ENCODE measurements at places on chromosomes 7 and 10. TPM values are rescaled to one million over a fixed set of nuclear protein-coding genes. Genes with fewer than 3 reads are reported as not detected.

- DNase-seq, result no peak
Observed at GRCh38 chr10:78224602-78225001, 190.9 kb downstream of the RPS24 start.

DNA sequence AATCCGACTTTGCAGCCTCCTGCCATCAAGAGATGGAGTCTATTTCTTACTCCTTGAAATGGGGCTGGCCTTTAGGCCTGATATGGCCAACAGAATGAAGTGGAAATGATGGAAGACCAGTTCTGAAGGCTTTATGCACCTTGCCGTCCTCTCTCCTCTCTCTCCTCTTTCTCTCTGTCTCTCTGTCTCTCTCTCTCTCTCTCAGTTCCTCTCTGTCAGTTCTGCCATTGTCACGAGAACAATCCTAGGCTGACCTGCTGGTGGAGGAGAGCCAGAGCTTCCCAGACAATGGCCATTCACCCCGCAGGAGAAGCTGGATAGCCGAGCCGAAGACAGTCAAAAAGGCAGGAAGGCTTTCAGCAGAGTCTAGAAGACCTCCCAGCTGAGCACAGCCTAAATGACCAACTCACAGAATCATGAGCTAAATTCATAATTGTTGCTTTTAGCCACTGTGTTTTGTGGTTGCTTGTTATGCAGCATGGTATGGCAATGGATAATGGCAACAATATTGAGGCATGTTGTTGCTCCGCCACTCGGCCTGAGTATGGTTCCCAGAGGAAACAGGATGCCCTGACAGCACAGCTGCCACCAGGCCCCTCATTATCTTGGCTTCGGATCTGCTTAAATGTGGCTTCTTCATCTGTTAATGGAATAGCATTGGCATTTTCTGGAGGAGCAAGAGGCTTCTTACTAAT is 35.5 kb downstream of the FRMPD2 start:
- no peak for DNase-seq

- DNase-seq, result no peak
Observed at GRCh38 chr7:27201580-27202017, 1.7 kb upstream of the HOXA13 start.

- DNase-seq, result no peak
Observed at GRCh38 chr10:111338805-111339204, 262.0 kb downstream of the ADRA2A start.

DNA sequence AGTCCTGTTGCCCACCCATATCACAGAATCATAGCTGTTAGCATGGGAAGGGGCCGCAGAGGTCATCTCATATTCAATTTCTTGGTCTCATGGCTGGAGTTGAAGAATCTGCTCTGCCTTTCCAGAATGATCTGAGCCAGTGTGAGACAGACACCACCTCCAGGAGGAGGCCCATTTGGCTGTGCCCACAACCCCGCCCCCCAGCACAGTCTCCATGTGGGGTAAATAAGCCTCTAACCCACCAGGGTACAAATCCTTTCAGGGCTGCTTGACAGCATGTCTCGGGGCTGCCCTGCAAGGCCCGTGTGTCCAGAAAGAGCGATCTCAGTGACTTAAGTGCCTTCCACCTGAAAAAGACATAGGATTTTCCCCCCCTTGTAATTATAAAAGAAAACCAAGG is 137.5 kb downstream of the DLG5 start:
- no peak for DNase-seq

DNA sequence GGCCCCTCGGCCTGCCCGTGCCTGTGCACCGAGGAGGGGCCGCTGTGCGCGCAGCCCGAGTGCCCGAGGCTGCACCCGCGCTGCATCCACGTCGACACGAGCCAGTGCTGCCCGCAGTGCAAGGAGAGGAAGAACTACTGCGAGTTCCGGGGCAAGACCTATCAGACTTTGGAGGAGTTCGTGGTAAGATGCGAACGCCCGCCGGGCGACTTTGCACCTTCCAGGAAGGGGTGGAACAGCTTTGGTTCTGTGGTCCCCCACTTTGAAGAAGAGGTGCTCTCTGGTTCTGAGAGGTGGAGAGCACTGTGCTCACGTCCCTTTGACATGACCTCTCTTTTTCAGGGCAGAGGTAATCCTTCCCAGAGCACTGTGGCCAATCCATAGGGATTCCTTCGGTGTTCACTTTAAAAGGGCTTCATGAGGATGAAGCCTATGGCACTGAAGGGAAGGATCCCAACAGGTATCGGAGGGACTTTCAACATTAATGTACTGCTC is 2.6 kb downstream of the VWC2 start:
- DNase-seq, result no peak

- no peak for DNase-seq
Observed at GRCh38 chr7:107090457-107090856, 46.0 kb downstream of the PRKAR2B start.

- DNase-seq, result no peak
Observed at GRCh38 chr10:42939685-42940366, 137.0 kb upstream of the RET start.

- DNase-seq, result no peak
Observed at GRCh38 chr10:54234832-54235231, 566.2 kb downstream of the PCDH15 start.

GRCh38 chr7:16564023-16564380 is 37.4 kb downstream of the LRRC72 start:
- DNase-seq, result no peak

DNA sequence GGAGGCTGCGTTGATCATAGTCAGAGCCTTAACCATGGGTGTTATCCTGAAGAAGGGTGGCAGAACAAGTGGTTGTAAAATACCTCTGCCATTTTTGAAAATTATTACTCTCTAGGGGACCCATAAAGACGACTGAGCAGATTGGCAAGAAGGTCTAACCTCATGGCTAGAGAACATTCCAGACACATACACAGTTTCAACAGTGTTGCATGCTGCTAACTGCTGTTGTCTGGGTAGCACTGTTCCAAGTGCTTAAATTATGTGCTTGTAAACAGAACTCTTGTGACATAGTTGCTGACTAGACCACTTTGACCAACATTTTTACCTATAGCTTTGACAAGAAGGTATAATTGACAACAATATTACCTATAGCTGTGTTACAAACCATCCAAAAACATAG is 46.1 kb upstream of the FOXP2 start:
- no peak for DNase-seq

DNA sequence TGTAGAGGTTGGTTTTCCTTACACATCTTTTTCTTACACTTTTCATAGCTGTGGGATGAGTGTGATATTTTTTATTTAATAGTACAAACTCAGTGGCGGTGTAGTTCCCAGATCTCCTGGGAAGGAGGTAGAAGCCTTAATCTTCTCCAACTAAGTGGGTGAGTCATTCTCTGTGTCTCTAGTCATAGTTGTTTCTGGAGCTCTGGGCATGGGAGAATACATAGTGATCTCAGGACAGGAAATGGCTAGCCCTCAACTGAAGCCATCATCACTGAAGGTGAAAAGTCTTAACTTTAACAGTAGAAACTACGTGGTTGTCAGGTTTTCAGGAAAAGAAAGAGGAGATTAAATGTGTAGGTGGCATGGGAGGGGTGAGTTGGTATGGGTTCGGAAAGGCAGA is 319.4 kb upstream of the FZD8 start:
- no peak for DNase-seq

- no peak for DNase-seq
Observed at GRCh38 chr7:115679976-115680375, 350.6 kb downstream of the TFEC start.

DNA sequence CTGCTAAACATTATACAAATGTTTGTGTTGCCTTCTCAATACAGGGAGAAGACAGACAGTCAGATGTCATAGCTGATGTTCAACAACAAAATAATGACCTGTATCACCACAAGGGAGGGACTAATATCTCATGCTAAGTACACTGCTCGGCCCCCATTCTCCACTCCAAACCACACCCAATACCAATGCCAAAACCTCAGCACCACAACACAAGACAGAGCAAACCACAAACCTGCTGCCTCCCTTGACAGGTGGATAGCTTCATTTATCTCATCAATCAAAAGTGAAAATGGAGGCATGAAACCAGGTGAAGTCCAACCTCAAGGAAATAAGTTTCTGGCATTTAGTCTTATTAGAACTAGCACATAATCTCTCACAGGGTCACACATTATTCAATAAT is 109.5 kb downstream of the PARD3 start:
- DNase-seq, result no peak

GRCh38 chr7:7918736-7919448 is 49.7 kb upstream of the GLCCI1 start:
- DNase-seq, result no peak

GRCh38 chr10:3755440-3756359 is 29.3 kb downstream of the KLF6 start:
- no peak for DNase-seq

GRCh38 chr7:26052706-26053105 is 99.3 kb upstream of the NFE2L3 start:
- no peak for DNase-seq

- no peak for DNase-seq
Observed at GRCh38 chr7:13532028-13532753, 457.3 kb downstream of the ETV1 start.

- peak; percentile 15 for DNase-seq
Observed at GRCh38 chr10:131786756-131787605, 113.8 kb upstream of the PPP2R2D start.

DNA sequence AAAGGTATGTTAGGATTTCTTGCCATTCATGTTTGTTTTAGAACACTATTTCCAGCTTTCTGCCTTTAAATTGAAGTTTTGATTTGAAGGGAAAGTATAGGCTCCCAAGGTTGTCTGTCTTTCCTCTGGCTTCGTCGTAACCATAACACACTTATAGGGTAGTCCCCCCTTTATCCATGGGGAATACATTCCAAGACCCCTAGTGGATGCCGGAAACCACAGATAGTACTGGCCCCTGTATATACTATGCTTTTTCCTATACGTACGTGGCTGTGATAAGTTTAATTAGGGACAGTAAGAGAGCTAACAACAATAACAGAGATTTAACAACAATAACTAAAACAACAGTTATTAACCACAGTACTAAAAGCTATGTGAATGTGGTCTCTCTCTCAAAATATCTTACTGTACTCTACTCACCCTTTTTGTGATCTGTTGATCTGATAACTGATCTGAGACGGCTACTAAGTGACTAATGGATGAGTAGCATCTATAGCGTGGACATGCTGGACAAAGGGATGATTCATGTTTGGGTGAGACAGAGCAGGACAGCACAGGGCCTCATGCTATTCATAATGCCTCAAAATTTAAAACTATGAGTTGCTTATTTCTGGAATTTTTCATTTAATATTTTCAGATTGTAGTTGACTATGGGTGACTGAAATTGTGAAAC is 273.1 kb downstream of the AUTS2 start:
- no peak for DNase-seq

GRCh38 chr10:13943735-13944398 is 357.1 kb downstream of the PRPF18 start:
- DNase-seq, result no peak

GRCh38 chr10:79384773-79385391 is 37.6 kb downstream of the PPIF start:
- no peak for DNase-seq

DNA sequence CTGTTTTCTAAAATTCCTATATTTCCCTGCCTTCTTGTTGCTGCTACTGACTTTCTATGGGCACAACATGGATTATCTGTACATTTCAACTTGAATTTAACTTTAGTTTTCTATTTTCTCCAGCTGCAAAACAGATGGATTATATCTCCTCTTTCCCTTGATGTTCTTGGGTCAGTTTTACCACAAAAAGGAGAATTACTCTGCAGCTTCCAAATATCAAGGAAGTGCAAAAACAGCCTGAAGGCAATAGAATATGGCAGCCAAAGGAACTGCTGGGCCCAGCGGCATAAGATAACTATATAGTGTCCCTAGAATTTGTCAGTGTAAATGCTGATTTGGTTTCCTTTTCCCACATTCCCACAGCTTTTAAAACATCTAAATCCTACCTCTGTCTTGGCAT is 29.1 kb downstream of the CPED1 start:
- DNase-seq, result no peak

The GPR85 gene
- 0.16 TPM for total RNA-seq

The PNLIPRP3 gene
- total RNA-seq, result not detected

The HDAC9 gene
- 0.14 TPM for total RNA-seq

The DDIT4 gene
- total RNA-seq, result 422 TPM

The PILRA gene
- 0.68 TPM for total RNA-seq

The TMEM184A gene
- total RNA-seq, result 0.22 TPM

The ACTL6B gene
- not detected for total RNA-seq

The OPN1SW gene
- not detected for total RNA-seq

The FXYD4 gene
- total RNA-seq, result not detected

The ZNF425 gene
- 0.98 TPM for total RNA-seq

The ARMC3 gene
- 0.39 TPM for total RNA-seq

The HOXA4 gene
- total RNA-seq, result not detected

The PGAM2 gene
- total RNA-seq, result 0.43 TPM

The ADCY1 gene
- not detected for total RNA-seq

The DNAH11 gene
- total RNA-seq, result not detected

The TUBAL3 gene
- total RNA-seq, result not detected

The PVRIG gene
- 34.5 TPM for total RNA-seq

The PRKCQ gene
- total RNA-seq, result 44.9 TPM

The CYP3A5 gene
- total RNA-seq, result not detected

The PRF1 gene
- 44.7 TPM for total RNA-seq

The CHST3 gene
- total RNA-seq, result 0.87 TPM

All from activated naive CD8-positive, alpha-beta T cell treated with anti-CD3 and anti-CD28 coated beads for 36 hours (primary cell).